ENCODE measurements at places on chromosomes 4 and X. TPM values are rescaled to one million over a fixed set of nuclear protein-coding genes. Genes with fewer than 3 reads are reported as not detected.

Gene NMU
- total RNA-seq, result 63.5 TPM

Gene PAGE2
- total RNA-seq, result not detected

Gene CFAP299
- not detected for total RNA-seq

Gene LPAR4
- 3.3 TPM for total RNA-seq

Gene CLDN22
- total RNA-seq, result not detected

Gene RASL11B
- 20.6 TPM for total RNA-seq

Gene LAP3
- total RNA-seq, result 68.2 TPM

Gene SPACA5
- total RNA-seq, result not detected

Gene LIMCH1
- 0.76 TPM for total RNA-seq
